ENCODE measurements at places on chromosomes 7 and 10.

DNA sequence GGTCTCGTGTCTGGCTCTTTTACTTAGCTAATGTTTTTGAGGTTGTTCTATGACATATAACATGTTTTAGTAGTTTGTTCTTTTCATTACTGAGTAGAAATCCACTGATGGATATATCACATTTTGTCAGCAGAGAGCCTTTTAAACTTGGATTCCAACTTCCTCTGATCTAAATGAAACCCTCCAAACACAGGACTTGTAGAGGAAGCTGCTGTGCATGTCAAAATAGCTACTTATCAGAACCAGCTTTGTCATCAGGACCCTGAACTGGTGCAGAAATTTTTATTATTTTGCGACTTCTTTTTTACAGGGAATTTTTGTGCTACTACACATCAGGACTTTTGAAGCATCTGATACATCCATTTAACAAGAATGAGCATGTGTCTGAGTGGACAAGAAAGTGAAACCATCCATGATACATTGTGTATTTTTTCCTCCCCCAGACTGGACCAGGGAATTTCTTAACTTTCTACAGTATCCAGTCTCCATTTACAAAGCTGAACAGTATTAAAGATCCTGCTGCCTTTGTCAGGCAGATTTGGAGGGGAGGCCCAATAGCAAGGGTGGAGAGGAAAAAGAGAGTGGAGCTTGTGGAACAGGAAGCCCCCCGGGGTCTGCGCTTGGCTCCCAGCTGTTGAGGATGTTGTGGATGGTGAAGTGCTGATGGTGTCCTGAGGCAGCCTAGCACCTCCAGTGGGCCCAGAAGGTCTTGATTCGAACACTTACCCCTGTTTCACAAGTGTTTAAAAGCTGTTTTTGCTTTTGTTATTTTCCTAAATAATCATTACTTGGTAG lies 29.3 kb upstream of the MTPAP start:
- DNase-seq: no peak

GRCh38 chr10:87740254-87740655 lies 77.8 kb downstream of the ATAD1 start:
- DNase-seq: no peak

GRCh38 chr10:5502061-5502521 lies 2.7 kb upstream of the CALML5 start:
- no peak for DNase-seq

DNA sequence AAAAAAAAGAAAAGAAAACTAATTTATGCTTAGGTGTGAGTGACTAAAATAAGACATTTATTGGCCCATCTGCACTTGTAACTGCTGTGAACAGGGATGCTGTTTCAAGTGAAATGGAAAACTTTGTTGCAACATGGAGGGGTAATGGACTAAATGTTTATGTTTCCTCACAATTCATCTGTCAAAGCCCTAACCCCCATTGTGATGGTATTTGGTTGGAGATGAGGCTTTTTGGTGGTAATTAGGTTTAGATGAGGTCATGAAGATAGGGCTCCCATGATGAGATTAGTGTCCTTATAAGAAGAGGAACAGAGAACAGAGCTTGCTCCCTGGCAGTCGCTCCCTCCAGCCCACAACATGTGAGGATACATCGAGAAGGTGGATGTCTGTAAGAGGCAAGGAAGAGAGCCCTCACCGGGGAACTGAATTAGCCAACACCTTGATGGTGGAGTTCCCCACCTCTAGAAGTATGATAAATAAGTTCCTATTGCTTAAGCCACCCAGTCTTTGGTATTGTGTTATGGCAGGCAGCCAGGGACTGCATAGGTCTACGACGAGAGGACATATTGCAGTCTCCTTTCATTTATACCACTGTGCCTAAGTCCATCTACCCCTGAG lies 28.6 kb upstream of the VCL start:
- no peak for DNase-seq
